ENCODE measurements at places on chromosomes 1 and 21.

GRCh38 chr1:119595606-119596005 is 52.5 kb downstream of the ZNF697 start:
- DNase-seq: no peak

GRCh38 chr1:152052606-152053005 is 15.8 kb upstream of the S100A11 start:
- DNase-seq: peak; percentile 80

DNA sequence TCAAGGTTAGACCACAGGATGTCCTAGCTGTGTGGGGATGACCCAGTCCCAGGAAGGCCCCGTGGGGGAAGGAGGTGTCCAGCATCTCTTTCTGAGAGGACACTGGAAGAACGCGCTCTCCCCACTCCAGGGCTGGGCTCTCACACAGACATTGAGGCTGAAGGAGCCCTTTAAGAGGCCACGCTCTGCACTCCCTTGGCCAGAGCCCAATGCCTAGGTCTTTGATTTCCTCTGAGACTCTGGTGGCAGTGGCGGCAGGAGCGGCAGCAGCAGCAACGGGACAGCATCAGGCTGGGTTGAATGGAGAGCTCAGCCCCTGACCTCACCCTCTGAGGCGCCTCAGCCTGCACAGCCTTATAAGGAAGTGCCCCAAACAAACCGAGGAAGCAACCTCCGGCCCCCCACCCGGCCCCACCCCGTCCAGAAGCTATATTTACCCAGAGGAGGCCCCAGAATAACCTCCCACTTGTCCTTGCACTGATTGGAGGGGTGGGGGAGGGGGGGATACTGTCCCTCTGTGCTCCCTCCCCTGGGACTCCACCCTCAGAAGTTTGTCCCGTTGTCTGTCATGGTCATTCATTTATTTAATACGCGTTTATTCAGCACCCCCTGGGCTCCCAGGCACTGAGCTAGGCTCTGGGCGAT is 12.3 kb downstream of the NES start:
- no peak for DNase-seq

DNA sequence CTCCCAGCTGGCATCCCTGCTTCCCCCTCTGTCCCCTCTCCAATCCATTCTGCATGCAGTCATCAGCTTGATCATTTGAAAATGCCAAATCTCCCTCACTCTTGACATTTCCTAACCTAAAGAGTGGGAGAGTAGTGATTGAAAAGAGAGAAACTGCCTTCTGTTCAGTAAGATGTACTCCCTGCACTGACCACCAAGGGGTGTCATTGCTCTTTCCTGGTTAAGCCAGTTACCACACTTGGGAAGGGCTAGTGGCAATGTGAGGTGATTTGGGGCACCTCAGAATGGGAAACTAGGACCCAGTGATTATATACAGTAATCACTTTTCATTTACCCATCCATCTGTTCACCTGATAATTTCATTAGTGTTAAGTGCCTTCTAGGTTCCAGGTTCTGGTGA is 6.9 kb upstream of the TMEM269 start:
- no peak for DNase-seq

GRCh38 chr1:29355375-29355774 is 119.1 kb downstream of the PTPRU start:
- DNase-seq: no peak

- DNase-seq: peak; percentile 52
These were observed 51.9 kb upstream of the SYNC start for GRCh38 chr1:32754317-32755097.

DNA sequence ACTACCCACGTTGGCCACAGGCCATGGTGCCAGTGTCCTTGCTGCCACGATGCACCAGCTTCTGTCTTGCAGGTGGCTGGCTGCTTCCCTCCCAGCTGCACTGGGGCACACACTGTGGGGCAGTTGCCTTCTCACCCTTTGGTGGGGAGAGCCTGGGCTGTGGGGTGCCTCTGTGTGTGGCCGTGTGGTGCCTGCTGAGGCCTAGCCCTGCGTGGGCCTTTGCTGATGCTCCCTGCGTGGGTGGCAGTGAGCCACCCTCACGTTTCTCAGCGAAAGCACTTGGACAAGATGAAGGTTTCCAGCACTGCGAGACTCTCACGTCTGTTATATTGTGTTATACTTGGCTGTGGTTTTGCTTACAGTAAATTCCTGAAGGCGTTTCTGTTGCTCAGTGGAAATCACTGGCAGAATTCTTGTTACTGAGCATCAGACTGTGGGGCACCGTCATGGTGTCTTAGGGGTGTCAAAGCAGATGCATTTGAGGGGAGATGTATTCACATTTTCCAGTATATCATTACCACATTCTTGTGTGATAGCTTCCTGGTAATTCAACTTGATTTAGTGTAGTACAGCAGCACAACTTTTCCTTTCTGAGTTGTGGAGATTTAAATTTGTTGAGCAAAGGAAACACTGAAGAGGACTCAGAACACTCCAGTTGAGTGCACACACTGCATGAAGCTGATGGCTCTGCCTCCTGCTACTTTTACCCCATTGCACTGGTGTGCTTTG is 124.7 kb downstream of the PCBP3 start:
- no peak for DNase-seq

DNA sequence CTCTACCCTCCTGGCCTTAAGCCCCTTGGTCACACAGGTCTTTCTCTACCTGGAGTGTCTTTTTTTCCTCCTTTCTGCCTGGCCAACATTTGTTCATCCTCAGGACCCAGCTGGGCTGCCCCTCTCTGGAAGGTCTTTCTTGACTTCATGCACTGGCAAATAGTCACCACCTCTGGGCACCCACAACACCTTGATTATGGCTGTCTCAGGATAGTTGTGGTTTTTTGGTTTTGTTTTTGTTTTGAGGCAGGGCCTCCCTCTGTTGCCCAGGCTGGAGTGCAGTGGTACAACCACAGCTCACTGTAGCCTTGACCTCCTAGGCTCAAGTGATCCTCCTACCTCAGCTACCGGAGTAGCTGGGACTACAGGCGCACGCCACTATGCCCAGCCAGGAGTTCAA is 10.8 kb downstream of the RPS6KA1 start:
- no peak for DNase-seq

DNA sequence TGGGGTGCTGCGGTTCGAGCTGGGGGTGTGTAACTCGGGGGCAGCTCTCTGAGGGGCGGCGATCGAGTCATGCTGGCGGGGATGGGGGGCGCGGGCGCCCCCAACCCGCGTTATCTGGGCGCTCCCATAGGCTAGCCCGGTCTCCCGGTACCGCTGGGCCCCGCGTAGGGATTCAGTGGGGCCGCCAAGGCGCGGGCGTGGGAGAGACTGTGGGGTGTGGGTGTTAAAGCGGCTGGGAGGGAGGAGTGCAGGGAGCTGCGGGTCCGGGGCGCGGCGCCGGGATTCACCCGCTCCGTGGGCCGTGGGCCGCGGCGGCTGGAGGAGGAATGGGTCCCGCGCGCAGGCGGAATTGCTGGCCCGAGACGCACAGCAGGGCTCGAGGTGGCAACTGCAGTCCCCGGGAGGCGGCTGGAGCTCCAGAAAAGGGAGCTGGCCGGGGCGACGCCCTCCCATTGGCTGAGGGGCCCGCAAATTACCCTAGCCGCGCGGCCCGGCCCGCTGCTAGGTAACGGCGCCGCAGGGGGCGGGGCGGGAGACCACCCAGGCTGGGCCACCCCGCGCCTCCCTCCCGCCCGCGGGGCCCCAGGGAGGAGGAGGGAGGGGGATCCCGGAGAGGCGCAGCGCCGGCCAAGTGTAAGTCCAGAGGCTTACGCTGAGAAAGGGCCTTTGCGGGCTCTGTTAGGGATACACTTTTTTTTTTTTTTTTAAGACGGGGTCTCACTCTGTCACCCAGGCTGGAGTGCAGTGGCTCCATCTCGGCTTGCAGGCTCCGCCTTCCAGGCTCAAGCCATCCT is at the start of gene PTCH2:
Gene PTCH2 (minus strand): TSS at position 392 of the 794 bp plus-strand sequence. CDS start 321 bp downstream, at position 71.
- peak; percentile 86 for DNase-seq

DNA sequence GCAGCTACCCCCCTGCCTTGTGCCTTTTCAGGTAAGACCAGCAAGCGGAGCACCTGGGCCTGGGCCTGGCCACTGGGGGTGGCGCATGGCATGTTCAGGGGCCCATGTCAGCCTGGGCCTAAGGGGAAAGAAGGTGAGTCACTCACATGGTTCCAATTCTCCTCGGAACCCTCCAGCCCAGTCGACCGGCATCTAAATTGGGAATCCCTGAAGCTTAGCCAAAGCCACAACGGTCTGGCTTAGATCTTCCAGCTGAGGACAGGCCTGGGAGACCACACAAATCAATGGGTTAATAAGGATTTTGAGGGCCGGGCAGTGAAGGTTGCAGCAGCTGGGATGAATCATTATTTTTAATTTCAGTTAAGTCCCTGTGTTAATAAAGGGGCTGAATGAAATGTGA is 145.1 kb upstream of the SMYD2 start:
- DNase-seq: no peak

DNA sequence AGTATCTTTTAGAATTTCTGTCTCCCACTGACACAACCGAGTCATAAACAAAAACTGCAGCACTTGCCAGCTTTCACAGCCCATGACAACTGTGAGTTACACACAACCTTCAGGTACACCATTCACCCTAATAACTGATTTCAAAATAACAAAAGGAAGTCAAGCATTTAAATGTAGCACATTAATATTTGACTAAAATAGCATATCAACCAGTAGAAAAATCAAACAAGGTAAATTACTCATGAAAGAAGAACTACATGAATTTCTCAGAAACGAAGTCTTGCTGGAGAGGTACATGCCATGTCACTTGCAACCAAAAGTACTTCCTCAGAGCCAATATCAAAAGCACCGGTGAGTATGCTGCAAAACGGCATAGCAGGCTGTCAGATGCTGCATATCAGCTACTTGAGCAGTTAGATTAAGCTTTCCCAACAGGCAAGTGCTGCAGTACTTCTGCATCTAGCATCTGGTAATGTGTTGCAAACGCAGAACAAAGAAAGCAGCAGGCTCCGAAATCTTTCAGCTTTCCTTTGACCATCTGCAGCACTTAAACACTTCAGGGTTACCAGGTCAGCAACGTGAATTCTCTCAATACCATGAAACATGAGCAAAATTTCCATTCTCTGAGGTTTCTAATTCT is 223.2 kb downstream of the SMYD3 start:
- DNase-seq: no peak

GRCh38 chr1:89635825-89636815 is 3.2 kb downstream of the LRRC8C start:
- no peak for DNase-seq

GRCh38 chr1:98467586-98467985 is 193.9 kb upstream of the SNX7 start:
- DNase-seq: no peak

GRCh38 chr1:152412756-152413155 is 1.3 kb downstream of the CRNN start:
- no peak for DNase-seq

DNA sequence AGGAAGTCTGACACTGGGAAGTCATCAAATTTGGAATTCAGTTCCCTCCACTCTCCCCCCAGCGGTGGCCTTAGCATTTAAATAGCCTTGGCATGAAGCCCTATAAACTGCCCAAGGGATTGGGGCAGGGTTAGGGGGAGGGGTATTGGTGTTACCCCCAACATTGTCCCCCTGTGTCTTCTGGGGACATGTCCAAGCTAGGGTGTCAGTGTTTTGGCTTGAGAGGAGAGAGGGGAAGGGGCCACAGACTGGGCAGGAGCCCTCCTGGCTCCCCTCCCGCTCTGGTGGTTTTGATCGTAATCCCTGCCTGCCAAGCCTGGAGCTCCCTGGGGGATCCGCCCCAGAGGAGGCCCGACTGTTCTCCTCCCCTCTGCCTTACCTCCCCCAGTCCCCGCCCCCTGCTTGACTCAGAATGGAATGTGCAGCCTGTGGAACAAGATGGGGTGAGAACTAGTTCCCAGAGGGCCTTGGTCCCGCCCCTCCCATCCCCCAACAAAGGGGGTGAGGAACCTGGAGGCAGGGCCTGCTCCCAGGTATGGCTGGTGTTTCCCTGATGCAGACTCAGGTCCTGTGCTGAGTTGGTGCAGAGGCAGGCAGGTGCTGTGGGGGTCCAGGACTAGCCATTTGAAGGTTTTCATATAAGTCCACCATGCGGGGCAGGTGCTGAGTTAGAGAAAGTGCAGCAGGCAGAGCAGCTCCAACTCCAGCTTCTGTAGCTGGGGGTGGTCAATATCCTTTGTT is 7.4 kb downstream of the SOX13 start:
- DNase-seq: peak; percentile 83

DNA sequence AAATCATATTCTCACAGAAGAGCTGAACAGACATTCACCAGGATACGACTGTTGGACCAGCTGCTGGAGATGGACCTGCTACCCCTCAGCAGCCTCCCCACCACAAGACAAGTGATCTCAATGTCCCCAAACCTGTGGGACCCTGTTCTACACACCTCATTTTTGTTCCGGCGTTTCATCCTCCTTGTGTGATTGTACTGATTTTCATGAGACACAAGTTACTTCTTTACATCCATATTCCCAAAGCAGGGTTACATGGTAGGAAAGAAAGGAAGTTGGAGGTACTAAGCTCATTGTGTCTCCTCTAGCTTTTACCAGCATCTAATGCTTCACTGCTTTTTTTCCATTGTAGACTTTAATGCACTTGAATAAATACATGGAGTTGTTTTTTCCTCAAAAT is 8.7 kb downstream of the ADAMTS1 start:
- DNase-seq: no peak

GRCh38 chr1:243837907-243838535 is 12.0 kb downstream of the AKT3 start:
- DNase-seq: no peak

GRCh38 chr1:211485480-211485857 is 6.5 kb downstream of the RD3 start:
- no peak for DNase-seq

- no peak for DNase-seq
These were observed 6.0 kb downstream of the DMAP1 start for GRCh38 chr1:44219301-44219626.

- no peak for DNase-seq
These were observed 17.4 kb upstream of the CRB1 start for GRCh38 chr1:197250616-197251015.

All from progenitor cell of endocrine pancreas (in vitro differentiated cells).